ENCODE measurements at places on chromosomes 1 and 21. TPM values are rescaled to one million over a fixed set of nuclear protein-coding genes. Genes with fewer than 3 reads are reported as not detected.

DNA sequence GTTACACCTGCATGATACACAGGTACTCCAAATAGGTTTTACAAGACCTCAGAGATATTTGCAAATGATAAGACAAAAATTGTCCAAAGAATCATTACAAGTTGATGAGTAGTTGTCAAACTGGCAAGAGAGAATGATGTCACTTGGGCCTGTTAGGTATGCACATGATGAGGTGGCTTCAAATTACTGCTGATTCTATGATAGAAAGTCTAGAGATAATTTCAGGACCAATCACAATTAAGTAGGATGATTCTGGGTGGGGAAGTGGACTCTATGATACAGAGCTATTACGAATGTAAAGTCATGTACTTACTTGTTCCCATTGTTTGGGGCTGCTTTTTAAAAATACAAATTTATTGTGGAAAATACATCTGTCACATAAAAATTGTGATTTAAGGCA is 5.2 kb upstream of the SPRR1B start:
- DNase-seq: no peak

DNA sequence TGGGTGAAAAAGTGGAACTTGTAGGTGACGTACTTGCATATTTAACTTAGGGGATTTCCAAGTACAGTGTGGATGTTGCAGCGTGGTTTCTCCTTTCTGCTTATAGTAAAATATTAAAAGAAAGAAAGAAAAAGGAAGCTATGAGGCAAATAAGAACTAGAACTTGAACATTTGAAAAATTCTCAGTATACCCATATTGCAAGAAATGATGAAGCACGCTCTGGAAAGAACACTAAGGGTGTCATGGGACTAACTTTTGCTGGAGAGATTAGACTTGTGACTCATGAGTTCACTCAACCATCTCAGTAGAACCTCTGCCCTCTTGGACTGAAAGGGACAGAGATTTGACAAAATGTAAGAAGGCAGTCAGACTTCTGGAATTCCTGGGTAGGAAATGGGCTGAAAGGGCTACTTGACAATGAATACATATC is 704.5 kb upstream of the ADGRL4 start:
- DNase-seq: no peak

GRCh38 chr21:39612233-39613040 is at the start of gene B3GALT5:
TSS of gene B3GALT5 (plus strand) at chr21:39612940. CDS start at chr21:39660560, 47,620 bp downstream.
- DNase-seq: no peak

DNA sequence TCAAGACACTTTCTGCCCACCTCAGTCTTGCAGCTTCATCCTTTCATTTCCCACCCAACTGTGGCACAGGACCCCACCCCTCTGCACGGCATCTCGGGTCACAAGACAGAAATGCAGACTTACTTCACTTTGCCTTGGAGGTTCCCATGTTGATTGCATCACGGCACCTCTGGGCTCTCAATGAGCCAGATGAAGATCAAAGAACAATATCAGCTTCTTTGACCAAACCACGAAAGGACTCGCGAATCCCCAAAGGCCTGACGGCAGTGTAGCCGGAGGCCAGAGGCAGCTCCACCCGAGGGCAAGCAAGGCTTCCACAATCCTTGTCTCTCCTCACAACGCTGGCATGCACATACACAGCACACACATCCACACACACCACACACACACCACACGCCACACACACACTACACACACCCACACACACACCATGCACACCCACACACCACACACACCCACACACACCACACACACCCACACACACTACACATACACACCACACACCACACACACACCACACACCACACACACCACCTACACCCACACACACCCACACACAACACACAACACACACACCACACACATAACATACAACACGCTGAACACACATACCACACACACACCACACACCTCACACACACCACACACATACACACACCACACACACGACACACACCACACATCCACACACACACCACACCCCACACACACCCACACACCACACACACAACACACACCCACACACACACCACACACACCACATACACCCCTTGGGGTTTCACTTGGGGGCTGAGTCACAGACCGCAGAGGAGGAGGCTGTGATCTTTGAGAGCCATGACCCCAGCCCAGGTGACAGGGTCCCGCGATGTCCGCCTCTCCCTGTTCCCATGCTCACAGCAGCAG is 35.8 kb downstream of the UBASH3A start:
- no peak for DNase-seq

DNA sequence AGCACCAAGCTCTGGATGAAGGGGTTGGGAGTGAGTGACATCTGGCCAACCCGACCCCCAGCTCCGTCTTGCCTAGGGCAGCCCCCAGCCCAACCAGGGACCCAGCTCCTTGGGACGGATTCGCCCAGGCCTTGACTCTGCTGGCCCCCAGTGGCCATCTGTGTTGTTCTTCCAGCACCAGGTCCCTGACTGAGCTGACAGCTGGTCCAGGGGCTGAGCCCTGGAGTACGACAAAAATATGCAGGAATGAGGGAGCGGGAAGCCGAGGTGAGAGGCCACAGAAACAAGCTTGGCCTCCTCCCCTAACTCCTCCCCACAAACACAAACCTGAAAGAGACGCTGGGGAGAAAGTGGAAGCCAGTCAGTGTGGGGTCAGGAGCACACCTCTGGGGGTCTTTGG is 55.0 kb upstream of the PAX7 start:
- DNase-seq: no peak

- peak; percentile 75 for DNase-seq
Measured at GRCh38 chr1:28893403-28894102, 20.8 kb upstream of the EPB41 start.

GRCh38 chr1:182351790-182352364 is 39.7 kb downstream of the GLUL start:
- DNase-seq: no peak

GRCh38 chr21:43333298-43334062 is 93.5 kb downstream of the SIK1 start:
- DNase-seq: no peak

DNA sequence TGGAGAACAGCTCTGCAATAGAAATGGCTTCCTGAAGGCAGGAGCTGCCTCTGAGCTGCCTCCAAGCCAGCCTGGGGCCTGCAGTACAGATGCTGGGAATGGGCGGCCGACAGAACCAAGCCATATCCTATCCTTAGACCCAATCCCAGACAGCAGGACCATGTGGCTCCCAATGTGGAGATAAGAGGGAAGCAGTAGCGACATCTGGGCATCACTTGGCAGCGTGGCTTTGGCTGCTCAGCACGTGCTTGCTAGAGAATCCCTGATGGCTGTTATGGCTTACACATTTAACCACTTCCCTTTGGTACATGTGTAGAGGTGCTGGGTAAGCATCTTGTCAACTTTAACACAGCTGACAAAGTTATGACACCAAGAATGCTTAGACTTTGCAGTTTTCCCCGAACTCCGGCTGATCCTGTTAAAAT is 87.7 kb downstream of the MAN1C1 start:
- no peak for DNase-seq

DNA sequence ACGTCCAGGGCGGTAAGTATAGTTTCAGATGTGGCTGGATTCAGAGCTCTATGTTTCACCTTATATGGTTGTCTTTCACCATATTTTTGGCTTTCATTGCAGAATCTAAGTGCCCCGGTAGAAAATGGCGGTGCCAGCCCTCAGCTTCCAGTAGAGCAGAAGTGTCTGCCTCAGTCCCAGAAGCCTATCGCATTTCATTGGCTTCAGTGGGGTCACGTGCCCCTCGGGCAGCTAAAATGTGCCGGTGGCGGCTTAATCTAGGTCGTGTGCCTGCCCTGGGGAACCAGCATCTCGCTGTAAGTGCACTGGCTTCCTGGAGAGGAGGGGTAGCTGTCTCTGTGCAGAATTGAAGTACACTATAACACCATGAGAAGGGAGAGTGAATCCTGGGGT is 107.4 kb upstream of the MAGI3 start:
- no peak for DNase-seq

DNA sequence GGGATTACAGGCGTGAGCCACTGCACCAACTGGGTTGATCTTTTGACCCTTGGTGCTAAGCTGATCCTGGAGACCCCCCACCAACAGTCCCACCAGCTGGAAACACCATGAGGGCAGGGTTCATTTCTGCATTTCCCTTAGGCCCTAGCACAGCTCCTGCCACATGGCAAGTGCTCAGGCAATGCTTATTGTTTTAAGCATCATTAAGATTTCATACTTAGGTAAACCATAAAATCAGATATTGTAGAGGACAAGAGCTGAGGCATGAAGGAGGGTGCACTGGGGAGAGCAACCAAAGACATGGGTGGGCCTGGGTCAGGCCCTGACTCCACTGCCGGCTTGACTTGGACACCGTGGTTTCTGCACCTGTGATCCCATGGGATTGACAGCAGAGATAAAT is 17.7 kb downstream of the CHIT1 start:
- DNase-seq: no peak

DNA sequence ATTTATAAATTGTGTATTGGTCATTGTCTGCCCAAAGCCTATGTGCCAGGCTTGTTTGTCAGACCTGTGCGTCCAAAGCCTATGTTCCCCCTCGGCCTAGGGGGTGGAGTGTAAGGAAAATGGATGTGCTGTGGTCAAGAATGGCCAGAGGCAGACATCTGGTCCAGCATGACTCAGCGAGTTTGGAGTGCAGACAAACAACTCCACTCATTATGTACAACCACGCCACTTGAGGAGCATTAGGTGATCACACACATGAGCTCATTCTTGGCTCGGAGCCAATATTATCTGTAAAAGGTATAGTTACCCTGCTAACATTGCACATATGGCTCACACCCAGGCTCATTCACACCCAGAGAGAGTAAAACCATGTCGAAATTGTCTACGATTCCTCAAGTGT is 1047.6 kb upstream of the ADGRL4 start:
- DNase-seq: peak; percentile 58

The MMEL1 gene
- total RNA-seq: not detected

The ELF3 gene
- total RNA-seq: 0.13 TPM
